ENCODE measurements at places on chromosomes 6 and 20.

GRCh38 chr20:24131281-24131680, 142.7 kb upstream of the GGTLC1 start:
- DNase-seq: no peak

- DNase-seq: peak; percentile 31
Measured at GRCh38 chr6:125099211-125100073, 54.1 kb upstream of the TPD52L1 start.

GRCh38 chr20:5168651-5169396, 42.0 kb downstream of the CDS2 start:
- DNase-seq: peak; percentile 52

- no peak for DNase-seq
Measured at GRCh38 chr6:81534934-81535465, 217.5 kb downstream of the TENT5A start.

- DNase-seq: no peak
Measured at GRCh38 chr6:6564154-6564553, 24.4 kb upstream of the LY86 start.

DNA sequence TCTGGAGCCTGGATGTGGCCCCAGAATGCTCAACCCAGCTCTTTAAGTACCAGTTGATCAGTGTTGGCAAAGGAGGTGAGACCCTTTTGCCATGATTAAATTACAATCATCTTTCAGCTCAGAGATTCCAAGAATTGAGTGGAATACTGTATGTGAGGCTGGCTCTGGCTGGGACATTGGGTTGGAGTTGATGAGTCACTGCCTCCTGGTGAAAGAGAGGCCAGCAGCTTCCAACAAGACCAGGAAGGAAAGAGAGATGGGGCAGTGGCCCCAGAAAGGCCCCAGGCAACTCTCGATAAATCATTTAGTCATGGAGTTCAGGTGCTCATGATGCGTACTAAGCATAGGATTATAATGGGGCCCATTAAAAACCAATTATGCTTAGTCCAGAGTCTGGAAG, 2.1 kb downstream of the TGM6 start:
- no peak for DNase-seq

DNA sequence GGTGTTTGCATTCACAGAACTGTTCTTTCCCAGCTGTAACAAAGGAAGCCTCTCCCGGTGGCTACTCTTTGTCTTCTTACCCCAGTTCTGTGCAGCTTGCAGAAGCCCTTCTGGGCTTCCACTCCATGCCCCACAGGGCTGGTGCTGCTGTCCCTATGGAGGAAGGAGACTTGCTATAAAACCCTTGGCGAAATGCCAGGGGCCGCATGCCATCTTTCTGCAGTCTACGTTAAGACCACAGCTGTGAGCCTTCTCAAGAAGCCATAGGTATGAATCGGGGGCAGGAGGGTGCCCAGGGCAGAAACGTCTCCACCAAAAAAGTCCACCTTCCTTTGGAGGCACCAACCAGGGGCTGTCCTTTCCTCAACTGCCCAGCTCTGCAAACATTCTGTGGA, 60.7 kb downstream of the PRND start:
- no peak for DNase-seq

DNA sequence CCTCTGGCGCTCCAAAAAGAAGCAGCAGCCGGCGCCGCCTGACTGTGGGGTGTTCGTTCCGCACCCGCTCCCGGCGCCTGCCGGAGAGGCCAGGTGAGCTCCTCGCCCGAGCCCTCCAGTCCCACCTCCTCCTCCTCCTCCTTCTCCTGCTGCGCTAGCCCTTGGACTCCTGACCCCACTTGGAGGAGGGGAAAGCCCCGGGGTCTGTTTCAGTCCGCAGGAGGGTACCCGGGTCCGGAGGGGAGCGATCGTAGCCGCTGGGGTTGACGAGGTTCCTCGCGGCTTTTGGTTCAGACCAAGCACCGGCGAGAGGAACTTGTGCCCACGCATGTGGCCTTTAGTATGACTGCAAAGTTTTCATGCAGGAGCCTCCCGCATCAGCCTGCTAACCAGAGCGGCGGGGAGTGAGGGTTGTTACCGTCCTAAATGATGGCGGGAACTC, 493 bp downstream of the CRYBG1 start:
- peak; percentile 25 for DNase-seq

DNA sequence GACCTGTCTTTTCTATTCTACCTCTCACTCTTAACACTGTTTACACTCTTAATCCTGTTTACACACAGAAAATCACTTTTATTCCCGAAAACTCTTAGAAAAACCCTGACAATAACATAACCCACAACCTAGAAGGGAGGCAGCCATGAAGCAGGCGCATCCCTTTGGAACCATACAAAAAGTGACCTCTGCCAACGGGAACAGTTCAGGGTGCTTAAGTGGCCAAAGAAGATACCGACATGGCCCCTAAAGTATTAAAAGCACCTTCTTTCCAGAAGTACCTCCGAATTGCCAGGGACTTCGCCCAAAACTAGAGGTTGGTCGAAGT, 490 bp downstream of the MMUT start:
- no peak for DNase-seq

GRCh38 chr6:111731456-111732195, 125.9 kb upstream of the TRAF3IP2 start:
- peak; percentile 21 for DNase-seq

- no peak for DNase-seq
Measured at GRCh38 chr6:32906539-32906938, 34.3 kb downstream of the HLA-DMB start.

GRCh38 chr6:11475016-11475415, 62.5 kb upstream of the TMEM170B start:
- DNase-seq: no peak

DNA sequence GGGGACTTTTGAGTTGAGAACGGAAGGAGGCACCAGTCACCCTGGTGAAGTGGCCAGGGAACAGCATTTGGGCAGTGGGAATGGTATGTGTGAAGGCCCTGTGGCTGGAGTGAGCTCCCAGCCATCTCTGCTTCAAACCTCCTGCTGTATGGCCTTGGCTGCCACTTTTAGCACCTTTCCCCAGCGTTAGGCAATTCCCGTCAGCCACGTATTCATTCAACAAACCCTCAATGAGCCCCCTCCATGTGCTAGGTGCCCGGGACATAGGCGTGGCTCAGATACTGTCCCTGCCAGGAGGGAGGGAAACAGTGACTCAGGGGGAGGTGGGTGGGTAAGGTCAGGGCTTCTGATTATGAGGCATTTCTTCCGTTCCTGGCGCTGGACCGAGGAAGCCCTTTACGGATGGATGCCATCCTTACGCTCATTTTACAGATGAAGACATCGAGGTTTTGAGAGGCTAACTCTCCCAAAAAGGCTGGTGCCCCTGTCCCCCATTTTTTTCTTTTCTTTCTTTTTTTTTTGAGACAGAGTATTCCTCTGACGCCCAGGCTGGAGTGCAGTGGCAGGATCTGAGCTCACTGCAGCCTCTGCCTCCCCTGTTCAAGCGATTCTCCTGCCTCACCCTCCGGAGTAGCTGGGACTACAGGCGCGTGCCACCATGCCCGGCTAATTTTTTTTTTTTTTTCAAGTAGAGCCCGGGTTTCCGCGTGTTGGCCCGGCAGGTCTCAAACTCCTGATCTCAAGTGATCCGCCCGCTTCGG, 37.5 kb downstream of the SRC start:
- no peak for DNase-seq
